ENCODE measurements at places on chromosomes 4 and X.

DNA sequence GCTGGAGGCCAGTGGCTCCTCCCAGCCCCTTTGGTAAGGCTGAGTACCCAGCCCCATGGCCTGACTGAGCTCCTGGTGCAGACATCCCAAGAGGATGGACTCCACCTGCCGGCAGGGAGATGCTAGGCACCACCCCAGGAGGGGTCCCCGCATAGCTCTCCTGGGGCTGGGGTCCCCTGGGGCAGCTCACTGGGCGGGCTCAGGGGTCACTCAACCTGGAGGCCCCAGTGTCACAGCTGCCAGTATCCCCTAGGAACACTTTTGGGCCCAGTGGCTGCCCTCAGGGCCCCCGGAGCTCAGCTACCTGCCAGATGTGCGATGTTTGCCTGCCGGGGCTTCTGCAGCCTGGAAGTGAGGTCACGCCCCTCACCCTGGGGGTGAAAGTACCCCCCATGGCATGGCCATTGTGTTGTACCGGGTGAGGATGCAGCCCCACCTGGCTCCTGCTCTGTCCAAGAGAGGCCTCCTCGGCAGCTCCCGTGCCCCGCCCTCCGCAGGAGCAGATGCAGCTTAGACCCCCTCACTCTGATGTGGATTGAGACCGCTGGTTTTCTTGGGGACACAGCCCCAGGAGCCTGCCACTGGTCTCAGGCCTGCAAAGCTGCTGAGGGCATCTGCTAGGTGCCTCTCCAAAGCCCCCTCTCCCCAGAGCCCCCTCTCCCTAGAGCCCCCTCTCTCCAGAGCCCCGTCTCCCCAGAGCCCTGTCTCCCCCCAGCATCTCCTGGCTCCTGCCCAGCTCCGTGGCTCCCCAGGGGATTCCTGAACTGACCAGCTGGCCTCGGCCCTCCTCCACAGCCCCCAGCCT, 6.7 kb upstream of the HGFAC start:
- DNase-seq = no peak

DNA sequence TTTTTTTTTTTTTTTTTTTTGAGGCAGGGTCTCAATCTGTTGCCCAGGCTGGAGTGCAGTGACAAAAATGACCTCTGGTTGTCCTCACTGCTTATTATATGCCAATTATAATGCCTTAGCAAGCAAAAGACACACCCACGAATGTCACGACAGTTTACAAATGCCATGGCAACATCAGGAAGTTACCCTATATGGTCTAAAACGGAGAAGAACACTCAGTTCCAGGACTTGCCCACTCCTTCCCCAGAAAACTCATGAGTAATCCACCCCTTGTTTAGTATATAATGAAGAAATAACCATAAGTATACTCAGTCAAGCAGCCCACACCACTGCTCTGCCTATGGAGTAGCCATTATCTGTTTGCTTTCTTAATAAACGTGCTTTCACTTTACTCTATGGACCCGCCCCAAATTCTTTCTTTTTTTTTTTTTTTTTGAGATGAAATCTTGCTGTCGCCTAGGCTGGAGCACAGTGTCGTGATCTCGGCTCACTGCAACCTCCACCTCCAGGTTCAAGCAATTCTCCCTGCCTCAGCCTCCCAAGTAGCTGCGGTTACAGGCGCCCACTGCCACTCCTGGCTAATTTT, 106.2 kb downstream of the SMIM20 start:
- DNase-seq = no peak

GRCh38 chr4:128863312-128864075, 54.0 kb downstream of the JADE1 start:
- peak; percentile 32 for DNase-seq

DNA sequence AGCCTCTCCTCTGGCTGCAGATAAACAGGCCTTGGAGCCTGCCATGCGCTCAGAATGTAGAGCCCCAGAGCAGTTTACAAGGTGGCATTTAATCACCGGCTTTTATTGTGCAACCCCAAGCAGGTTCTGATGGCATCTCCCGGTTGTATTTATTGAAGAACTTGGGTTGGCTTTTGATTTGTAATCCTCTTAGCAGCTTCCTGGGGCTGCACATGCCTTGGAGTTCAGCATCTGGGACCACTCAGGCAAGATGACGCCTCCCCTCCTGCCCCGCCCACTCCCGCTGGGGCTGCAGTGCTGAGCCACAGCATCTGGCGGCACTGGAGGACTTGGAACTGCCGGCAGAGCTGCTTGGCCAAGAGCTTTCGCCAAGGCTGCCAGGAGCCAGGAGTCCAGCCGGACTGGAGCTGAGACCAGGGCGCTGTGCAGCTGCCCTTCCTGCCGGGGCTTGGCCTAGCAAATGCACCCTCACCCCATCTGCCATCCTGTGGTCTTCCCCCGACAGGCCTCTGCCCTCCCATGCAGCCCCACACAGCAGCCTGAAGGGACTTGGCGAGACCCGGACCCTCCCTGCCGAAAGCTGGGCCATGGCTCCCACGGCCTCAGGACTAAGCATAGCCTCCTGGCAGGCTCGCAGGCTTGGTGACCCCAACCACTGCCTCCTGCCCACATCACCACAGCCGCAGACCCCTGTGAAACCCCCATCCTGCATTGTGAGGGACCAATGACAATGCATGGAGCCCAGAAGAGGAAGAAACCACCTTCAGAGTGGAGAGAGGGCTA, 5.4 kb downstream of the HTRA3 start:
- no peak for DNase-seq
